ENCODE measurements at places on chromosomes 2 and 18. TPM values are rescaled to one million over a fixed set of nuclear protein-coding genes. Genes with fewer than 3 reads are reported as not detected.

The COL3A1 gene
- 159 TPM for polyA plus RNA-seq

The MARCHF4 gene
- not detected for polyA plus RNA-seq

The KIF1A gene
- polyA plus RNA-seq = 4.3 TPM

The IL1RL2 gene
- polyA plus RNA-seq = not detected

The SGPP2 gene
- 11.6 TPM for polyA plus RNA-seq

The ABCB11 gene
- polyA plus RNA-seq = 0.02 TPM

The PAX8 gene
- polyA plus RNA-seq = not detected

The COPS9 gene
- polyA plus RNA-seq = 210 TPM
